ENCODE measurements at places on chromosomes 16 and 17. TPM values are rescaled to one million over a fixed set of nuclear protein-coding genes. Genes with fewer than 3 reads are reported as not detected.

The OR4D1 gene
- total RNA-seq: not detected

The CD300H gene
- total RNA-seq: not detected

The PMFBP1 gene
- total RNA-seq: 0.33 TPM

The SOCS3 gene
- 26.0 TPM for total RNA-seq

The BEAN1 gene
- 0.09 TPM for total RNA-seq

The FBXO47 gene
- total RNA-seq: not detected

The AXIN1 gene
- 13.4 TPM for total RNA-seq

The ASB16 gene
- not detected for total RNA-seq

The GP1BA gene
- total RNA-seq: not detected

The RAMP2 gene
- total RNA-seq: 0.27 TPM

The GUCY2D gene
- total RNA-seq: not detected

The KRTAP17-1 gene
- total RNA-seq: not detected

DNA sequence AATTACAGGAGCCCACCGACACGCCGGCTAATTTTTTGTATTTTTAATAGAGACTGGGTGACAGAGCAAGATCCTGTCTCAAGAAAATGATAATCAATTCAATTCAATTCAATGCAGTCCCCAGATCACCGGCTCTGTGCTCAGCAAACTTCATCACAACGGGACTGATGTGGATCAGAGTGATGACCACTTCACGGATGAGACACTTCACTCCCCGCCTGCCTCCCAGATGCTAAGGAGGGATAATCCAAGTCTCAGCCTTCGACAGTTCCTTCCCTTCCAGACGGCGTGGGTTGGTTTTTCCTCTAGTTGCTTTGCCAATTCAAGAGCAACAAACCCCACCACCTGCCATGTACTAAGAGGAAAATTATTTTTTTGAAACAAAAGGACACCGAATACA, 93.8 kb downstream of the ZDHHC7 start:
- no peak for DNase-seq

- DNase-seq: no peak
These were observed 153.3 kb downstream of the WWOX start for GRCh38 chr16:78252757-78253156.

DNA sequence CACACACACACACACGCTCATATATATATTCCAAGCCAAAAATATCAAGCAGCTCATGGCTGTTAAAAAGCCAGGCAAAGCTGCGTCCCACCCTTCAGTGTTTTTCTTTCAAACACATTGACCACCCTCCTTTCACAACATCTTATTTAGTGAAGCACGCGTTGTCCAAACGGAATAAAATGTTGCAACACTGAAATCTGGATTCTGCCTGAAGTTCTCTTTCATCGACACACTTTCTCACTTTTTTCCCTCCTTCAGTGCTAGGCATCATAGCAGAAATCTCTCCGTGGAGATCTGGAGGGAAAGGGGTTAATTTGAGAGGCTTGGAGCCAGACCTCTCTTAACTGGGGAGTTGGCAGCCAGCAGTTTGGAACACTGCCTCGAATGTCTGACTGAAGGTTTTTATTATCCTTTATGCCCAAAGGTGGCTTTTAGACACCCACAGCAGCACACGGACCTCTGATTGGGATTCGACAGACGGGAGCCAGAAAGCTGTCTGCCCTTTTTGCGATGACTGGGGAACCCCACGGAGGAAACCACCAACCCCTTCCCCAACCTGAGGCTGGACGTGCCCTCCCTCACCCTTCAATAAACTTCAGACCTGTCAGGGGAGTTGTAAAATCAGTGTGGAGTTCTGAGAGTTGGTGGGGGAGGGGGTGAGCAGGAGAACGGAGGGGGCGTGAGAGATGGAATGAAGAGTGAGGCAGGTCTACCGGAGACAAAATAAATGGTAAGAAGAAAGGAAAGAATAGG, 833.6 kb upstream of the SOX9 start:
- DNase-seq: no peak

DNA sequence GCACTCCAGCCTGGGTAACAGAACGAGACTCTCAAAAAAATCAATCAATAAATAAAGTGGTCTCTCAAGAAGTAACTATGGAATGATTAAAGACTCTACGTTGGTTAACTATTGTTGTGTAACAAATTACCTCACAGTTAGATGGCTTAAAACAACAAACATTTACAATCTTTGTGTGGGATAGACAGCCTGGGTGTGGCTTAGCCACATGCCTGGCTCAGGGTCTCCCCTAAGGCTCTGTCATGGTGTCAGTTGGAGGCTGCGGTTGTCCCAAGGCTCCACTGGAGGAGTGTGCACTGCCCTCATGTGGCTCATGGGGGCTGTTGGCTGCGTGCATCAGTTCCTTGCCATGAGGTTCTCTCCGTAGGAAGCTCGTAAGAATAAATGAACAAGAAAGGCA, 294.5 kb downstream of the SNX29 start:
- DNase-seq: peak; percentile 17

DNA sequence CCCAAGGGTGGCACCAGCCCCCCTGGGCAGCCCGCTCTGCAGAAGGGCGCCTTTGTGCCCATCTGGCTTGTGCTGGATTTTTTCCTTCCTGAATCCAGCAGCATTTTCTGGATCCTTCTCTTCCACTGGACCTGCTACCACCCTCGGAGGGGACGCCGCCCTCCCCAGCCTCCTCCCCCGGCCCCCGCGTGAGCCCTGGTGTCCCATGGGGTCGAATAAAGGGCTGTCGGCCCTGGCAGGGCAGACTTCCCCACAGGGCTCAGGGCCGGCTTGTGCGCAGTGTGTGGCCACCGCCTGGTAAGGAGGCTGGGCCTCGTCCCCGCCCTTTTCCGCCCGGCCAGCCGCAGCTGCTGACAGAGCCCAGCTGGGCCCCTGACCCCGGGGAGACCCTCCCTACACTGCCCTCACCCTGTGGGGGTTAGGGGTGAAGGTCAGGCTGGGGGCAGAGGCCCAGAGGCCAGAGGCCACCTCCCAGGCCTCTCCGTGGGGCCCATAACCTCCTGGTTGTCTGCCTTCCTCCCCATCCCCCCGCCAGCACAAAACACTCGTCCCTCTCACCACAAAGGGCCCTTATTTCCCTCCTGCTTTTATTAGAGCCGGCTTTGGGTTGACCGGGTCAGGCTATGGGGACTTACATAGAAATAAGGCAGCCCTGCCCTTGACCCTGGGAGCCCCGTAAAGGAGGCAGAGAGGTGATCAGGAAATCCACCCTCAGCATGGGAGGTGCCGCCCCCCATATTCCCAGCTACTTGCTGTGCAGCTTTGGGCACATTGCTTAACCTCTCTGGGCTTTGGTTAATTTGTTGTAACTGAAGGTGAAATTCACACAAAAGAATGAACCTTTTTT, 179.3 kb upstream of the CIBAR2 start:
- DNase-seq: no peak

DNA sequence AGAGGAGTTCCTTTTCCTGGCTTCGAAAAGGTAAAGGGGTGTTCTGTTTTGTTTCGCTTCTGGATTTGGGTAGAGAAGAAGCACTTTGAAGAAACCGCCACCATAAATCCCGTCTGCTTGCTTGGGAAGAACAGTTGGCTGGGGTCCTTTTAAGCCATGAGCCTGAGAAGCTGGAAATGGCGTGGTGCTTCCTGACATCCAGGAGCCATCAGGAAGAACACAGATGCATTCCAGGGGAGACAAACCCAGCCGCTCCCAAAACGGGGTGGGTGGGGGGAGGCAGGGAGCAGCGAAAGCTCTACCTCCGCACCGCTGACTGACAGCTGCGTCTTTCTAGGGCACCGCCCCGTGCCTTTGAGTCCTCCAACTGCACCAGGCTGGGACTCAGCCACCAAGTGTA, 91.6 kb downstream of the ZDHHC7 start:
- no peak for DNase-seq

DNA sequence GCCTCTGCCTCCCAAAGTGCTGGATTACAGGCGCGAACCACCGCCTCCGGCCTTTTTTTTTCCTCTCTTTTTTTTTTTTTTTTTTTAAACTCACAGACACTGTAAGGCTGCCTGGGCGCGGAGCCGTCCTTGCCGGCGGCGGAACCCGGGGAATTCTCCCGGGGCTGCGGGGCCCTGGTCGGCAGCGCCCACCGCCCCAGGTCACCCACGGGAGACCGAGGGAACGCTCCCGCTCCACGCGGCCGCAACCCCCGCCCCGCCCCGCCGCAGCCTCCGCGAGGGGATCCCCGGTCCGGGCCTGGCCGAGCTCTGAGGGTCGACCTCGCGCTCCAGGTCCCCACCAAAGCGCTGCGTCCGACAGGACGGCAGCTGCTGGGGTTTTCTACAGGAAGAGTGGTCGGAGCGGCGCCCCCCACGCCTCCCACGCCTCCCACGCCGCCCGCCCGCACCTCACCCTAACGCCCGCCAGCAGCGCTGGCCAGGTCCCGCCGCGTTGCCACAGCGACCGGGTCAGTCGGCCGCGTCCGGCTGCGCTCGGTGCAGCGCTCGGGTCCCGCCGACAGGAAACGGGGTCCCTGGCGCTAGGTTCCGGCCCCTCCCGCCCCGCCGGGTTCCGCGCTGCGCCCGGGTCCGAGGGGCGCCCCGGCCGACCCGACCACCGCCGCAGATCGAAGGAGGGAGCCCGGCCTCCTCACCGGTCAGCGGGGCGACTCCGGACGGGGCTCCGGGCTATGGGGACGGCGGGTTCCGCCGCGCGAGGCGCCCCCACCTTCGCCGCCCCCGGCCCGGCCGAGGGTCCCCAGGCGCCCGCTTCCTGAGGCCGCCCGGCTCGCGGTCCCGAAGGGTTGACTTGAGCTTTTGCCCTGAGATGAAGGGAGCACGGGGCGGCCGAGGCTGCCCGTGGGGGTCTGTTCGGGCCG, at the start of gene CCDC57:
Gene CCDC57, minus strand, starts transcription at position 512 of the 920 bp plus-strand sequence. CDS start 10,898 bp downstream, outside the sequence.
- peak; percentile 72 for DNase-seq

- DNase-seq: no peak
These were observed 56.3 kb downstream of the ABCC1 start for GRCh38 chr16:16005721-16006120.

DNA sequence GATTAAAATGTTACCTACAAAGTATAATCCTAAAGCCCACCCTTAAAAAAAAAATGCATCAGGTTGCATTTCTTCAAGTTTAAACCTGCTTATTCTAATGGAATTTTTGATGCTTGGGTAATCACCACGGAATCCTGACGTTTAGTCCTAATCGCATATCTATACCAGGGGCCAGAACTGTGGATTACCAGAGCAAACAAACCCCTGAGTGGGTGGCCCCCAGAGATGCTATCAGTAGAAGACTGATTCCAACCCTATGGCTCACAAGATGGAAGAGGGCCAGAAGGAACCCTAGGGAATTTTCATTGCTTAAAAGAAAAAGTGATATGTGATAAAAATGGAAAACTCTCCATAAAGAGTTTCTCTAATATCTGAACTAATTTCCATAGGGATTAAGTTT, 152.2 kb upstream of the NOG start:
- DNase-seq: peak; percentile 73

- DNase-seq: no peak
These were observed 87.0 kb downstream of the CDH13 start for GRCh38 chr16:82713778-82714177.

DNA sequence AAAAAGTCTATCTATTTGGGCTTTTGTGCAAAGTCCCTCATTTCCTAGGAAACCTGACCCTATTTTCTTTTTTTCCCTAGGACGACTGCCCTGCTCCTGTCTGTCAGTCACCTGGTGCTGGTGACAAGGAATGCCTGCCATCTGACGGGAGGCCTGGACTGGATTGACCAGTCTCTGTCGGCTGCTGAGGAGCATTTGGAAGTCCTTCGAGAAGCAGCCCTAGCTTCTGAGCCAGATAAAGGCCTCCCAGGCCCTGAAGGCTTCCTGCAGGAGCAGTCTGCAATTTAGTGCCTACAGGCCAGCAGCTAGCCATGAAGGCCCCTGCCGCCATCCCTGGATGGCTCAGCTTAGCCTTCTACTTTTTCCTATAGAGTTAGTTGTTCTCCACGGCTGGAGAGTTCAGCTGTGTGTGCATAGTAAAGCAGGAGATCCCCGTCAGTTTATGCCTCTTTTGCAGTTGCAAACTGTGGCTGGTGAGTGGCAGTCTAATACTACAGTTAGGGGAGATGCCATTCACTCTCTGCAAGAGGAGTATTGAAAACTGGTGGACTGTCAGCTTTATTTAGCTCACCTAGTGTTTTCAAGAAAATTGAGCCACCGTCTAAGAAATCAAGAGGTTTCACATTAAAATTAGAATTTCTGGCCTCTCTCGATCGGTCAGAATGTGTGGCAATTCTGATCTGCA, 12.9 kb downstream of the TMEM98 start:
- no peak for DNase-seq

DNA sequence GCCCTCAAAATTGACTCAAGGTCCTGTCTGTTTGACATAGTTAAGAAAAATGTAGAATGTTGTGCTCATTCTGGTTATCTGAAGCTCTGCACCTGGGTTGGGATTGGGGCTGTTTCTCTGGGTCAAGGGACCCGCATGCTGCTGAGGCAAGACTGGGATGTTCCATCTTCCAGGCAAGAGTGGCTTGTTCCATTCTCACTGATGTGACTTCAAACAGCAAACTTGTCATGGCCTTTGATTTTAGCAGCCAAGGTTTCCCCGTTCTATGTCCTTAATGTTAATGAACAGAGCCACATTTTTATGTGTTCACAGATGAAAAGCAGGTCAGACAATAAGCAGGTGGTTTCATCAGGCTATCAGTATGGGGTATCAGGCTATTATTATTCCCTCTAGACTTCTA, 25.7 kb downstream of the ST6GALNAC1 start:
- DNase-seq: no peak

- no peak for DNase-seq
These were observed 46.7 kb downstream of the SCNN1B start for GRCh38 chr16:23348579-23349469.

- DNase-seq: no peak
These were observed 18.7 kb downstream of the ARL2BP start for GRCh38 chr16:57263541-57264351.

GRCh38 chr17:47246120-47246519, 7.5 kb upstream of the ITGB3 start:
- no peak for DNase-seq

DNA sequence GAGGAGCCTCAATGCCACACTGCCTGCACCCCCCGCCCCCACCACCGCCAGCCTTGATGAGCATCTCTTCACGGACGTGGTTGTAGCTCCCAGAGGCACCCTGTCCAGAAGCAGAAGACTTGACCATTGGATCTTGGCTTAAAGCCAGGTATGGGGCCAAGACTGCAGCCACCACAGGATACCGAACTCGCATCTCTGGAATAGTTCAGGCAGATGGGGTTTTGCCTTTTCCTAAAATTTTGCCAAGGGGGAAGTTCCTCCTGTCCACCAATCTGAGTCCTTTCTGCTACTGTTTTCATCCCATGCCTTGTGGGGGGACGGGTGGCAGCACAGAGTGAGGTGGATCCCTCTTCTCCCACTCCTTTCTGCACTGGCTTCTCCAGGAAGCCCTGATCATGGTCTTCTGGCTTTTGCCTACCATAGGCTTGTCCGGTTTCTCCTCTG, 939 bp downstream of the CORO6 start:
- no peak for DNase-seq

GRCh38 chr17:61221597-61222471, 177.8 kb upstream of the TBX2 start:
- DNase-seq: no peak

GRCh38 chr17:57956291-57957119, 1.3 kb upstream of the CUEDC1 start:
- no peak for DNase-seq

- DNase-seq: peak; percentile 57
These were observed at the start of gene PIGQ for GRCh38 chr16:569445-570254. Gene PIGQ, plus strand, starts transcription at chr16:569968. Its CDS starts 4,107 bp downstream, at chr16:574075.

GRCh38 chr16:85416228-85417109, 196.7 kb upstream of the GSE1 start:
- DNase-seq: peak; percentile 30

Measured in fibroblast of the aortic adventitia (primary cell).